Activated CD4-positive, alpha-beta T cell treated with anti-CD3 and anti-CD28 coated beads for 4 hours (primary cell): ENCODE measurements at places on chromosomes 1 and 21.

GRCh38 chr1:145997016-145997717 is 788 bp upstream of the TXNIP start:
- peak; percentile 53 for DNase-seq

DNA sequence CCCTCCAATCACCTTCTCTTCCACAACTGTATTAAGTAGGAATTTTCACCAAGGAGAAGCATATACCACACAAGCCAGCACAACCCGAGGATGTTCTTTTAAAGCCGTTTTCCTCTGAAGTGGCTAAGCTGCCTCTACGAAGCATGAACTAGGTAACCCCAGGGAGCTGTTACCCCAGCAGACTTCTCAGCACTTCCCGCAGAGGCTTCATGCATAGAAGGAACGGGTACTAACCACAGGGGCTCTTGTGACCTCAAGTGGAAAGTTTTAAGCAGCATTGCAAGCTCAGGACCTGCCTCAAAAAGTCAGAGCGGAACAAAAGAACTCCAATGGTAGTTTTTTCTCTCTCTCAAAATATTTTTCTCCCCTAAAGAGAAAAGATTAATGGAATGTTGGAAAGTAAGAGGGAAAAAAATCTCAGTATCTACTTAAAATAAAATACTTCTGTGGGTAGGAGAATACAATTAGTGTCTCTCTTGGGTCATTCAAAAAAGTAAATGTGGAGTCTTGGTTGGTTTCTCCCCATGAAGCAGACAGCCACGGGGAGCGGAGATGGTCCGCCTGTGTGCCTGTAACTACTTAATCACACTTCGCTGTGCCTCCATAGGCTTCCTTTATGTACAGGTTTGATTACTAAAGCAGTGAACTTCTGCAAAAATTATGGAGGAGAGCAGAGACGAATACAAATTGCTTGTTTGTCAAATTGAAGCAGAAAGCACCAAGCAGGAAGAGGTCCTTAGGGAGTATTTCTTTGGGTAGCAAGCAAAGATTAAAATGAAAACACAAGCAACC is 40.9 kb downstream of the STX6 start:
- DNase-seq = peak; percentile 53

DNA sequence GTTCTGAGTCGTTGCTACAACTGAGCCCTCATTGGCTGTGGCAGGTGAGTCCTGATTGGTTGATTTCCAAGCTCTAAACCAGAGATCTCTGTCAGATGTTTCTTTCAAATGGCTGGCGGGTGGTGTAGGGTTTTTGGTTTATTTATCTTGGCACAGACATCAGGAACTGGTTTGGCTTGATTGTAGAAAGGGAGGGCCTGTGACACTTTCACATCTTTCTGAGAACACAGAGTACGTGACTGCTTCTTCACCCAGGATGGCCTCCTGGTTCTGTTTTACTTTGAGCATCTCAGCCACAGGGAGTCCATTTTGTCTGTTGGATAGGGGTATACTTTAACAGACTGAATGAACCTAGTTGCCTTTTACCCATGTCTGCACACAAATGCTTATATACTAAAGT is 89.4 kb upstream of the GPR52 start:
- DNase-seq = no peak

- DNase-seq = no peak
Observed at GRCh38 chr1:194159941-194160340, 973.5 kb upstream of the B3GALT2 start.

DNA sequence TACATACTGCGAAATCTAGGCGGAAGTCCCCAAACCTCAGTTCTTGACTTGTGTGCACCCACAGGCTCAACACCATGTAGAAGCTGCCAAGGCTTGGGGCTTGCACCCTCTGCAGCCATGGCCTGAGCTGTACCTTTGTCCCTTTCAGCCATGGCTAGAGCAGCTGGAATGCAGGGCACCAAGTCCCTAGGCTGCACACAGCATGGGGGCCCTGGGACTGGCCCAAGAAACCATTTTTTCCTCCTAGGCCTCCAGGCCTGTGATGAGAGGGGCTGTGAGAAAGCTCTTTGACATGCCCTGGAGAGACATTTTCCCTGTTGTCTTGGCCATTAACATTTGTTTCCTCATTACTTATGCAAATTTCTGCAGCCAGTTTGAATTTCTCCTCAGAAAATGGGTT is 1.5 kb upstream of the PRSS38 start:
- DNase-seq = no peak

GRCh38 chr1:243507672-243508302 is 251.9 kb downstream of the SDCCAG8 start:
- no peak for DNase-seq

DNA sequence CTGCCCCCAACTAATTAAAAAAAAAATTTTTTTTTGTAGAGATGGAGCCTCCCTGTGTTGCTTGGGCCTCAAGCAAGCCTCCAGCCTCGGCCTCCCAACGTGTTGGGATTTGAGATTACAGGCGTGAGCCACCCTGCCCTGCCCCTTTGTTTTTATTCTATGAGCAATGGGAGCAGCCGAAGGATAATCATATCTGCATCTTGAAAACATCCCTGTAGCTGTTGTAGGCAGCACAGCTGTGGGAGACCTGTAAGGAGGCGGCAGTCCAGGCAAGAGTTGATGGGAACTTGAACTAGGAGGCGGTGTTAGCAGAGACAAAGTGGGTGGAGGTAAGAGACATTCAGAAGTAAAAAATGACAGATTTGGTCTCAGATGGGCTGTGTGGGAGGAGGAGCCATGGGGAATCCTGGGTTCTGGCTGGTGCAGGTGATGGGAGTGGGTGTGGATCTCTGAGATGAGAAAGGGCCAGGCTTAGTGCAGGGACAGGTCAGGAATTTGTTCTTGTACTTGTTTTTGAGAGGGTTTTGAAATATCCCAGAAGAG is 31.3 kb downstream of the STUM start:
- DNase-seq = no peak

GRCh38 chr1:183506561-183506960 is 34.3 kb downstream of the SMG7 start:
- no peak for DNase-seq

GRCh38 chr1:107363154-107363553 is 222.3 kb downstream of the NTNG1 start:
- DNase-seq = no peak

DNA sequence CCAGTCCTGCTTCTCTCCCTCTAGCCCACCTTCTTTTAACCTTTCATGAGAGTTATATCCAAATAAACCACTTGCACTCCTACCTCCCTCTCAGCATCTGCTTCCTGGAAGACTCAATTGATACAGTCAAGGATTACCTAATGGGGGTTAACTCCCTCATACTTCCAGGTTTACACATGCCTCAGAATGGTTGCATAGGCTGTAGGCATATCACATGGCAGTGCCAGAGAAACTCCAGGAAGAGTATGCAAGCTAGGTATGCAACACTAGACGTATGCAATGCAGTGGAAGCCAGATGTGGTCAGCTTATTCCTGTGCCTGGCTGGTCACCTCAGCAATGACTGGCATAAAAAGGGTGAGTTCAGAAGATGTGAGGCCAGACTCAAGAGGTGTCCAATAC is 32.7 kb upstream of the VANGL1 start:
- DNase-seq = no peak

- no peak for DNase-seq
Observed at GRCh38 chr21:24420689-24421088, 1186.6 kb downstream of the MRPL39 start.

DNA sequence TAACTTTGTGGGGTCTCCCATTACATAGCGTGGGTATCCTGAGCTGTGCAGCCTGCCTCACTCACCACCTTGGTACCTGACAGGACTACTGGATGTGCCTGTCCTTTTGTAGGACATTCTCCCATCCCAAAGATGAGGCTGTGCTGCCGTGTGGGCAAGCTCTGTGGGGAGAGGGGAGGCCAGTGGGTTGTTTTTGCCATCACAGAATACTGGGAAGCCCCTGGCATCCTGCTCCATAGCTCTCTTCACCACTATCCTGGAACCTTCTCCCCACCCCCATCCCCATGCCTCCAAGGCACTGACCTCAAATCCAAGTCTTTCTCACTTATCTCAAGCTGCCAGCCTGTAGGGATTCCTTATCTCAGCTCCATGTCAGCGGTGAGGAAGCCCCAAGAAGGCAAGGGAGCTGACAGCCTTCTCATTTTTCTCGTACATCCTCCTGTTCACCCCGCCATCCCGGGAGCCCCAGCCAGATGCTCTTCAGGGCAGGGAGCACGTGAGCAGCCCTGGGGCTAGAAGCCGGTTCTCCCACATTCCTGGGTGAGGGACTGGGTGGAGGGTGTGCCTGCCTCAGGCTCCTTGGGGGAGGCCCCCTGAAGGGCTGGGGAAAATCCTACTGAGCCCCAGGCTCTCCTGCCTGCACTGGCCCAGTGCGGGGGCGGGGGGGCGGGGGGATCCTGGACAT is 2.4 kb upstream of the ELF3 start:
- DNase-seq = no peak

- no peak for DNase-seq
Observed at GRCh38 chr1:157403203-157403602, 149.1 kb downstream of the FCRL5 start.

DNA sequence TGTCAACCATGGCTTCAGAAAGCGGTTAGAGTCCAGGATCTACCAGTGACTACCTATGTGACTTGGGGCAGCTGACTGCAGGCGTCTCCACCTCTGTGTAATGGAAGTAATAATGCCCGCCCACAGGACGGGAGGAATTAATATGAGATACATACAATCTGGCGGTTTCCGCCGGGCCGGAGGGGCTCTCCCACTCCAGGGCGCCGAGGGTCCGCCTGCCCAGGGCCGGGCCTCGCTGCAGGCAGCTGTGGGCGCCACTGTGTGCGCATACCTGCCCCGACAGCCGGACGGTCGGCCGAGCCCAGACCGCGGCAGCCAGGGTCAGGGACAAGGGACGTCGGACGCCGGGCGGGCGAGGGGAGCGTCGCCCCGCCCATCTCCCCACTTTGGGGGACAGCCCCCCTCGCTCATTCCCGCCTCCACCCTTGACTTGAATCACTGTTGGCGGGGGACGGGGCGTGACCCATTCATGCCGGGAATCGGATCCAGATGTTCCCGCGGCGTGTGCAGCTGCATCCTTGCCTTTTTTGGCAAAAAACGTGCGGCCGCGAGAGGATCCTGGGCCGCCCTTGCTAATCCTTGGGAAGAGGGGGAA is 6.0 kb upstream of the SF3A3 start:
- DNase-seq = no peak

DNA sequence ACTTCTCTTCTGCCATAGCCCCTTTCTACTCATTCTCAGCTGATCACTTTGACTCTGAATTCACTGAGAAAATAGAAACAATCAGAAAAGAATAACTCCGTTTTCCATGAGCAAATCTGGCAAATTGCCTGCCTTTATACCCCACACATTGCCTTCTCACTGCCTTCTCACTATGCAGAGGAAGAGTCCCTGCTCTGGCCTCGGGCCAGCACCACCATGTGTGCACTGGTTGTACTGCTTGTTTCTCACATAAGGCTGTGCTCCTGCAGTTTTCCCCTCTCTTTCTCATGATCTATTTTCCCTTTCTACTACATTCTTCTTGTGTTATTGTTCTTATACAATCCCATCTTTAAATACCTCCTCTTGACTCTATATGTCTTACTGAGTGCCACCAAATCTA is 2.3 kb upstream of the HMGCS2 start:
- DNase-seq = no peak

DNA sequence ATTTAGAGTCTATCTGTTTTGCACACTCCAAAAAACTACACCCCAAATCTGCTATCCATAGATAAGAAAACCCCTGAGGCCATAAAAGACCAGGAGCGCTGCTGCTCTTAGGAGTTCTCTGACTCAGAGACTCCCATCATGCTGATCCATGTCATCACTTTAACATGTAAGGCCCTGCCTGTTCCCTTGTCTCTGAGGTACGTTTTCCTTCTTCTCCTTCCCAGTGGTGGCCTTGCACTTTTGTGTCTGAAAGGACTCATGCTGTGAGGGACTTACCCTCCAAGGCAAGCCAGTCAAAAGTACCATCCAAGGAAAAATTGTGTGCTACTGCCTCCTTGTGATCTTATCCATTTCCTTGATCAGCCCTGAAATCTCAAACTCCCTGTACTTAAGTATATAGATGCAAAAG is 427.4 kb upstream of the NCAM2 start:
- DNase-seq = no peak

DNA sequence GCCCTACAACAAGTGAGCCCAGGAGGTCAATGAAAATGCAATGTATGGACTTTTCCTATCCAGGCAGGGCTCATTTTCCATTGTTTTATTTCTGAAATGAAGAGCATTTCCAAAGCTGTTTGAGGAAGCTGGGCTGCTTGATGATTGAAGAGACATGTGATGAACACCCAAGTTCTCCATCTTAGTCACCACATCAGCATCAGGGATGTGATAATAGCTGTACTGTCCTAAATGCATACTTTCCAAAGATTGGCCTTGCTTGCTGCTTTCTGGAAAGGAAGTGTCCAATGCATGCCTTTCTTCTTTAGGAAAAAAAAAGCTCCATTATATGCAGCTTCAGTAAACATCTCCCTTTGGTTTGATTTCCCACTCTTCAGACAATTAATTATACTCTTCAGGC is 425.9 kb upstream of the RUNX1 start:
- DNase-seq = no peak

- no peak for DNase-seq
Observed at GRCh38 chr1:53944469-53945182, 873 bp downstream of the IFT25 start.

DNA sequence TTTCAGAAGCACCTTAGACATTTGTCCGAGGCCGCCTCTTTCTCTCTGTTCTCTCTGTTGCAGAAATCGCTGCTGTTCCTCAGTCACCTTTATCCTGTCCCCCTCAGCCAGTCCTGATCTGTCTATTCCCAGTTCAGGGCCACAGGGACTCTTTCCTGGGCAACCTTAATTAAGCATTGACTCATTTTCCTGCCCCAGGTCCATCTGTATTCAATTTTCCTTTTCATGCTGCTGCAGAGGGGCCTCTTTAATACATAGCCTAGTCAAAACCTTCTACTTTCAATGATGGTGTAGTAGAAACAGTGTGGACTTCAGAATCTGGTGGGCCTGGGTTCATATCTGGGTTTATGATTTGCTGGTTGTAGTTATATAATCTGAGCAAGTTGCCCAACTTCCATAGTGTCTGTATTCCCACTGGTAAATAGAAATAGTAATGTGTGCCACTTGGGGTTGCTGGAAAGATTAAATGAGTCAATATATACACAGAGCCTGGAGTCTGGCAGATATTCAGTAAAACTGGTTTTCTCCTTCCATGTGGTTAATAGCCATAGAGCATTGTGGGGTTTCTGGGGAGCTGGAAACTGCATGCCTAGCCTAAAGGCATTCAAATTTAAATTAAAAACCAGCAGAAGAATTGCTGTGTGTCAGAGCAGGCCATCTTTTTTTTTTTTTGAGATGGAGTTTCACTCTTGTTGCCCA is 4.5 kb downstream of the TRAF5 start:
- DNase-seq = no peak
